ENCODE measurements at places on chromosomes 6 and 20.

GRCh38 chr6:166471797-166472260 is 89.1 kb upstream of the MPC1 start:
- DNase-seq = no peak

DNA sequence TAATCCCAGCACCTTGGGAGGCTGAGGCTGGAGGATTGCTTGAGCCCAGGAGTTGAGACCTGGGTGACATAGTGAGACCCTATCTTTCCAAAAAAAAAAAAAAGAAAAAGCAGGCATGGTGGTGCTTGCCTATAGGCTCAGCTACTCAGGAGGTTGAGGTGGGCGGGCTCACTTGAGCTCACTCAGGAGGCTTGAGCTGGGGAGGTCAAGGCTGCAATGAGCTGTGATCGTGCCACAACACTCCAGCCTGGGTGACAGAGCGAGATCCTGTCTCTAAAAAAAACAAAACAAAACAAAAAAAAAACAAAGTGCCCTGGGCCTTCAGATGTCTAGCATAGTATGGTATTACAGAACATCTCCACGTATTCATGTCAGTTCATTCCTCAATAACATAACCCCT is 42.9 kb downstream of the ZFAND3 start:
- DNase-seq = no peak

- DNase-seq = peak; percentile 36
These were observed 10.5 kb downstream of the SYTL3 start for GRCh38 chr6:158660333-158660754.

GRCh38 chr6:10617008-10617696 is 77.3 kb downstream of the C6orf52 start:
- DNase-seq = no peak

GRCh38 chr6:155223646-155224451 is 40.0 kb upstream of the CLDN20 start:
- peak; percentile 48 for DNase-seq

DNA sequence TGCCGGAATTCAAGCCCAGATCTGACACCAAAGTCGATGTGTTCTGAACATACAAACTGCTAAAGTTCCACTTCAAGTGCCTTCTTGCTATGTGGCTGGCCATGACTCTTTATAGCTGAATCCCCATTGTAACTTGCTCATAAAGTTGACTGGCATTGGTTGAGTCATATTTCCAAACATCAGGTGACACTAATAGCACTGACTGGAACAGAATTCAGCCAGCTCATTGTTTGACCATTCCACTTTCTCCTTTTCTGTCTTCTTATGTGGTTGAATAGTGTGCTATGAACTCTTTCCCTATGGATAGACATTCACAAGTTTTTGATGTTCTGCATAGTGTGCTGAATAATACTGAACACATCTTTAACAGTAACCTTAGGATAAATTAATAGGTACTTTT is 266.2 kb upstream of the ZFP64 start:
- DNase-seq = no peak

DNA sequence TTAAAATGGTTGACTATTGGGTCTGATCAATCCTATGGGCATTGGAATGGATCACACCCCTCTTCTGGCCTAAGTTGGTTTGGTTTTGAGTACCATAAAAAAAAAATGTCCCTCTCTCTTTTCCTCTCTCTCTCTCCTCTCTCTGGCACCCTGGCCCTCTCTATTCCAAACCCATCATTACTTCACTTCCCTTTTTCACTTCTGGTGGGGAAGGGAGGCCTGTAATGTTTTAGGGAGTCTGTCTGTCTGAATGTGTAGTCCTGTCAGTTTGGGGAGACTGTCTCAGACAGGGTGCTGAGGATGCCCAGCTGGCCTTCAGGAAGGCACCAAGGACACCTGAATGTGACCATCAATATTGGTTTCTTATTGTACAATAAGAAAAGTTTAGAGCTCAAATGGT is 165.8 kb downstream of the CD24 start:
- DNase-seq = no peak
